SJCRH30 (cell line): ENCODE measurements at places on chromosomes 5 and 9. TPM values are rescaled to one million over a fixed set of nuclear protein-coding genes. Genes with fewer than 3 reads are reported as not detected.

The C5orf63 gene
- 6.8 and 8.4 TPM in 2 replicates for total RNA-seq

The NCS1 gene
- 86.2 and 89.2 TPM in 2 replicates for total RNA-seq

The ABLIM3 gene
- 0.10 and 0.33 TPM in 2 replicates for total RNA-seq

The ADGRD2 gene
- total RNA-seq = not detected in 2 replicates

The PCDHGA3 gene
- 0.56 and 0.67 TPM in 2 replicates for total RNA-seq

The PCDHA11 gene
- not detected in 2 replicates for total RNA-seq

The FREM1 gene
- 10.4 and 12.4 TPM in 2 replicates for total RNA-seq

The IL4 gene
- total RNA-seq = not detected in 2 replicates

The IL12B gene
- not detected in 2 replicates for total RNA-seq

The SLC27A6 gene
- 0.04 TPM in 1 of 2 replicates, not detected in the other for total RNA-seq

The CREBRF gene
- 3.1 and 4.5 TPM in 2 replicates for total RNA-seq

The TAF11L2 gene
- not detected in 2 replicates for total RNA-seq

The PCBD2 gene
- total RNA-seq = 8.5 and 9.3 TPM in 2 replicates

The FOXI1 gene
- not detected in 2 replicates for total RNA-seq

The BICD2 gene
- total RNA-seq = 64.6 and 65.1 TPM in 2 replicates

The CPLANE1 gene
- 26.9 and 34.2 TPM in 2 replicates for total RNA-seq

The HTR4 gene
- total RNA-seq = 0.06 TPM in 1 of 2 replicates, not detected in the other

The DIRAS2 gene
- total RNA-seq = not detected in 2 replicates
